Activated CD4-positive, alpha-beta T cell treated with anti-CD3 and anti-CD28 coated beads for 24 hours (primary cell): ENCODE measurements at places on chromosomes 16 and 17.

DNA sequence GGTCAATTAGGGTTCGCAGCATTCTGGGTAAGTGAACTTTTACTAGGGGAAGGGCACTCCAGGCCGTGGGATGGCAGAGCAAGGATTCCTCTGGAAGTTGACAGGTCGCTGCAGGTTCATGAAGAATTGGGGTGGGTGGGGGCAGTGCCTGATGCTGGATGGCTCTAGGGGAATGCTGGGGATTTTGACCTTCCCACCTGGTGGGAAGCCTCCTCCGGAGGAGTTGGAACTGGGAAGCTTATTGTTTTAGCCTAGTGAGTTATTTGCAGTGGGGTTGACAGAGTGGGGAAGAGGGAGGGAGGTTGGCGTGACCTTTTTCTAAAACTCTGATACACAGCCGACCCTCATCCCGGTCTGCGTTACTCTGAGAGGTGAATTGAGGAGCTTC is 606 bp upstream of the C17orf113 start:
- no peak for DNase-seq

- no peak for DNase-seq
Observed at GRCh38 chr16:66050991-66051390, 315.5 kb upstream of the CDH5 start.

- no peak for DNase-seq
Observed at GRCh38 chr17:5758651-5759050, 174.3 kb upstream of the NLRP1 start.

DNA sequence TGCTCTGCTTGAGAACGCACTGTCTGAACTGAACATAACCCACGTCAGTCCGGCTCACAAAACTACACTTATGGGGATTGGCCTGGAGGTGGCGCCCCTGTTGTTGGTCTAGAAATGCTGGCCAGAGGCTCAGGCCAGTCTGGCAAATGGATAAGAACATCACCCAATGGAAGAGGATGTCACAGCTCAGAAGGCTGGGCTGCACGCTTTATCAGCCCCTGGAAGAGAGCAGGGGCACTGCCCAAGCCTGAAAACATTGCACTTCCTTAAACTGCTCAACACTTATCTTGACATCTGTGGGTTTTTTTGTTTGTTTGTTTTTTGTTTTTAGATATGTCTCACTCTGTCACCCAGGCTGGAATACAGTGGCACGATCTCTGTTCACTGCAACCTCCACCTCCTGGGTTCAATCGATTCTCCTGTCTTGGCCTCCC is 24.8 kb upstream of the BPTF start:
- no peak for DNase-seq

DNA sequence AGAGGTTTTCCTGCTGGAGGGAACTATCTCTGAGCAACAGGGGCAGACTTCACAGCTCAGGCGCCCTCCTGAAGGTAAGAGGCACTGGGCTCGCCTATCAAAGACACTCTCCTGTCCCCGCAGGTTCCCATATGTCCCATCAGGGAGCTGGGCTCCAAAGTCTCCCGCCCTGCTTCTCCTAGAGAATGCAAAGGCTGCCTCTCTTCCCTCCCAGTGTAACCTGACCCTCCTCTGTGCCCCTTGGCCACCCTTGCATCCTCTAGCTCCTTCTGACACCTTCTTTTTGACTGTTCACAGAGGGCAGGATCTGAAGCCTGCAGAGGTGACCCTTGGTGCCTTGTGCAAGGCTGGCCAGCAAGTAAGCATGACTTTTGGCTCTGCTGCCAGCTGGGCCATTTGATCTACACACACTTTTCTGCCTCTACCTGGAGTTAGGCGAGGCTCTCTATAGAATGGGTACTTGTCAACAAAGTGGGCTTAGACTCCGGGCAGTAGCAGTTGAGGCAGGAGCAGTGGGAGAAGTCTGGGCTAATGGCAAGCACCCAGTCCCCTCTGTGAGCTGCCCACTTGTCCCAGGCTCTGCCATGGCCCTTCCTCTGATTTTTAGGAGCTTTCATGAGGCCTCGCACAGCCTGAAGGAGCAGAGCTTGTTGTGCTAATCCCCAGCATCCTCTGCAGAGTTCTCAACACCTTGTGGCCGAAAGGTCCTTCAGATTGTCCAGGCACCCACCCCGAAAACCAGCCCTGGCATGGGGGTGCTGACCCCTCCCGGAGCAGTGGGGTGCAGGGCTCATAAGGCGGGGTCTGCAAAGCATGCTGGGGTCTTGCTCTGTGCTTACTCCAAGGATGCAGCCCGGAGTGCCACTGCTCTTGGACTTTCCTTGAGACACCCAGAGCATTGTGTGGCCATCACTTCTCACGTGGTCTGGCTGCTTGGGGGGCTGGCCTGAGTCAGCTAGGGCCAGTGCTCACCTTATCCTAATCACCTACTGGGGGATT is 122.9 kb downstream of the METRNL start:
- DNase-seq: no peak
